ENCODE measurements at places on chromosomes 6 and 20.

- DNase-seq: no peak
These were observed 8.9 kb upstream of the AHCY start for GRCh38 chr20:34312024-34312460.

GRCh38 chr20:15817351-15817750 lies 755.9 kb downstream of the KIF16B start:
- no peak for DNase-seq

DNA sequence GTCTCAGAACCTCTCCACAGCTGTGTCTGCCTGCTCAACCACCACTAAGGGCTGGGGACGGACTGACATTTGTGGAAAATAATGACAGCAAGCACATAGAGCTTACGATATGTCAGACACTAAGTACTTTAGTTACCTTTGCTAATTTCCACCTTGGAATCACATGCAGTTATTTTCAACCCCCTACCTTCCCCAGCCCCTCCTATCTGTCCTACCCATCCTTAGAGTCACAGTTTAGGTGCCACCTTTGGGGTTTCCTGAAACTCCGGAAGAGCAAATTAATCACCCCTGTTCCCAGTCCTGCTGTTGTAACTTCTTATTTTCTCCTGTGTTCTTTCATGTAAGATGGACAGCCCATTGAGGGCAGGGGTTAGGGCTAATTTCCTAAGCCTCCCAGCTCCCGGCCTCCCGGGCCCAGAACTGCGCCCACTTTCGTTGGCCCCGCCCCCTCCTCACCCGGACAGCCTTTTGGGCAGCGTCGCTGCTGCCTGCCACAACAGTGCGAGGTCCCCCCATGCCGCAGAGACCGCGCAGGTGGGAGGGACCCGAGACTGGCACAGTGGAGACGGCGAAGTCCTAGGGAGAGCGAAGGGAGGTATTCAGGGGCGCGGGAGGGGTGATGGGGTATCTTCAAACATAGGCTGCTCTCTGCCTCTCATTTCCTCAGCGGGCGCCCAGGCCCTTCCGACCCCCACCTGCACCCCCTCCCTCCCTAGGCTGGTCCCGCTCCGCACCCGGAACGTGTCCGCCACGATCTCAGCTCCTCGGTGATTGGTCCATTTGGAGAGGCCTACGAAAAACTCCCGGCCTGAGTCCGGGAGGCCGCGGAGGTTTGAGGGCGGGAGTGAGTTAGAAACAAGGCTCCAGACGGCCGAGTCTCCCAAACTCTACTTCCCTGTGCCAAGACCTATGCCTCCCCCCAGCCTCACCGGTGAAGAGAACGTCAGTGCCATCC lies 1.1 kb downstream of the DDAH2 start:
- DNase-seq: no peak

GRCh38 chr6:151284548-151285017 lies 44.8 kb downstream of the AKAP12 start:
- no peak for DNase-seq

DNA sequence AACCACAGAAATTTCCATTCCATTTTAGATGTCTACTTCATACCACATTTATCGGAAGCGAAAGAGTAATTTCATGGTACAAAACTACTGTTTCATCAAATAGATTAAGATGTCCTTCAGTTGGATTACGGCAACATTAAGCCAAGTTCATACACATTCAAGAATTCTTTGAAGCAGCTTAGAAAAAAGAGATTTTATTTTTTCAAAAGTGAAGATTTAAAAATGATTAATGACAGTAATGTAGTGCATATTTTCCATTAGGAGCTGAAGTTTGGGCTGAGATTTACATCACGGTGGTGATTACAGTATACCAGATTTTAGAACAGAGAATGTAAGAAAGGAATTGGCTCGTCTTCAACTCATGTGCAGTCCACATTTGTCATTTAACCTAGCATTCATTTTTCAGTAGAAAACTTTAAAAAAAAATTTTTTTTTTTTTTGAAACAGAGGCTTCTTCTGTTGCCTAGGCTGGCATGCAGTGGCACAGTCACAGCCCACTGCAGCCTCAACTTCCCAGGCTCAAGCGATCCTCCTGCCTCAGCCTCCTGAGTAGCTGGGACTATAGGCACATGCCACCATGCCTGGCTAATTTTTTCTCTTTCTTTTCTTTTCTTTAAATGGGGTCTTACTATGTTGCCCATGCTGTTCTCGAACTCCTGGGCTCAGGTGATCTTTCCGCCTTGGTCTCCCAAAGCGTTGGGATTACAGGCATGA lies 1.9 kb downstream of the SYNJ2 start:
- no peak for DNase-seq

DNA sequence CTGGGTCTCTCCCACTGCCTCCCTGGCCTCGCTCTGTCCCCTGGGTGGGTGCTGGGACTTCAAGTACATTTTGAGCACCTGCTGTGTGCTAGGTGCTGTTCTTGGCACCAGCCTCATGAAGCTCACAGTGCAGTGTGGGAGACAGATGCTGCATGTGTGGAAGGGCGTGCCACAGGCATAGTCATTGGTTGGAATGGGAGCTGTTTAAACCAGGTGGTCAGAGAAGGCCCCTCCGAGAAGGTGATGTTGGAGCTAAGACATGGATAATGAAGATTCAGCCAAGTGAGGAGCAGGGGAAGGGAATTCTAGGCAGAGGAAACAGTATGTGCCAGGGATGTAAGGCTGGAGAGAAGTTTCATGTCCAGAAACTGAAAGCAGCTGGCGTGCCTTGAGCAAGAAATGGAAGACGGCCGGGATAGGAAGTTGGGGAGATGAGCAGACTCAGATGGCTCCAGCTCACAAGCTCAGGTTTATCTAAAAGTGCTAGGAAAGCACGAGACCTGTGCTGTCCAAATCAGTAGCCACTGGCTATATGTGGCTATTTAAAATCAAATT lies 9.9 kb downstream of the LPIN3 start:
- no peak for DNase-seq

DNA sequence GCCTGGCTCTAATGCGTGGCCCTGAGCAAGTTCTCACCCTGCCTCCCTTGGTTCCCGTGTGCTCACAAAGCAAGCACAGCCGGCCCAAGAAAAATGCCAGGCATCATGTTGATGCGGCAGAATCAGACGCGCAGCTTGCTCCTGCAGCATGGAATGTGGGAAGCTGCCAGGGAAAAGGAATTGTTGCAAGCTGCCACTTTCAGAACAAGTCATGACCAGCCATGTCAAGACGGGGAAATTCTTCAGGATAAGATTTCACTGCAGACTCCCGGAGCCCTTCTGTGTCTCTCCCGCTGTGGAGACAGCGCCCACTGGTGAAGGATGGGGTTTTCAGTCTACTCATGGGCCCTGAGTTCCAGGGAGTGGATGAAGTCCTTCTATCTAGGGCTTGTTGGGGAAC lies 4.6 kb downstream of the DACT2 start:
- DNase-seq: no peak
